ENCODE measurements at places on chromosomes 7 and 10. TPM values are rescaled to one million over a fixed set of nuclear protein-coding genes. Genes with fewer than 3 reads are reported as not detected.
A peak's percentile ranks its signal among the peaks of the same experiment; 100 is the strongest.

DNA sequence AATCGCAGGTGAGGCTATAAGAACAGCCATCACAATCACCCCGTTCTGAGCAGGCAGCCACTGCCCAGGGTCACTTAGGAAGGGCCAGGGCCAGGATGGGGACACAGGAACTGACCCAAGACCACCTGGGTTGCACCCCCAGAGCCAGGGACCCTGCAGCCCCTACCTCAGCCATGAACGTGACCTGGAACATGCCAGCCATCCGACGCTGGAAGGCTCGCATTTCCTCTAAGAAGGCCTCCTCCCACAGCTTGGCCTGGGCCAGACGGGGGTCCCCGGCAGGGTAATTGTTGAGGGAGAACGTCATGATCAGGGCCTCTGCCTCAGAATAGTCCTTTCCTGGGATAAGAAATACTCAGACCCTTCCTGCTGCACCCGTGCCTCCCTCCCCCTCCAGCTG is 5.0 kb downstream of the NPC1L1 start:
- no peak for DNase-seq

GRCh38 chr10:95906677-95907455 is 909 bp upstream of the CC2D2B start:
- DNase-seq: peak; percentile 18

- no peak for DNase-seq
Observed at GRCh38 chr10:72764151-72764550, 72.2 kb downstream of the MCU start.

GRCh38 chr7:42548816-42549611 is 312.0 kb upstream of the GLI3 start:
- DNase-seq: no peak

DNA sequence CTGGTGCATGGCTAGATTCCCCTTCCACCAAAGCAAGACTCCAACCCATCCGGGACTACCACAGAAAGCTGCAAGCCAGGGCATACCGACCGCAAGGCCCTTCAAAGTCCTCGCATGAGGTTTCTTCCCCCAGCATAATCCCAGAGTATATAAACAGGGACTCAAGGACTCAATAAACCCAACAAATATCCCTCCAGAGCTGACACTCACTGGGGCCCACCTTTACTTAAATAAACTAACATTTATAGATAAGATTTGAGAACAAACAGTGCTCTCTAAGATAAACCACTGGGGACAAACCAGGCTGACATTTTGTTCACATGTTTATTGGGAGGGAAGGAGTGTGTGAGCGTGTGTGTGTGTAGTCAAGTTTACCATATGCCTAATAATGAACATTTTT is 138.2 kb downstream of the ADAM12 start:
- no peak for DNase-seq

The RET gene
- not detected for total RNA-seq

DNA sequence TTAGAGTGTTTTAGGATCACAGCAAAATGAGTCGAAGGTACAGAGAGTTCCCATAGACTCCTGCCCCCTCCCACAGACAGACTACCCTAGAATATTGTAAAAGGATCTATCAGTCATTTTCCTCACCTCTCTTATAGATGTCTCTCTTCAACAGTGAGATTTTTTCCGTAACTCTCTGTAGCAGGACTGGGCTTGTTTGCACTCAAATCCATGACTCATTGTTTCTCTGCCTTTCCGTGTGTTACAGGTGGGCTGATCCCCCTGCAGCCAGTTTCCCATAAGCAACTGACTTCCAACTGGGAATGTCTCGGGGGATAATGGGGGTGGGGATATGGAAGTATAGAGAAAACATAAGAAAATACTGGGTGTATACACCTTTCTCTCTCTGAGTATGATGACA is 921.0 kb downstream of the GATA3 start:
- DNase-seq: no peak

DNA sequence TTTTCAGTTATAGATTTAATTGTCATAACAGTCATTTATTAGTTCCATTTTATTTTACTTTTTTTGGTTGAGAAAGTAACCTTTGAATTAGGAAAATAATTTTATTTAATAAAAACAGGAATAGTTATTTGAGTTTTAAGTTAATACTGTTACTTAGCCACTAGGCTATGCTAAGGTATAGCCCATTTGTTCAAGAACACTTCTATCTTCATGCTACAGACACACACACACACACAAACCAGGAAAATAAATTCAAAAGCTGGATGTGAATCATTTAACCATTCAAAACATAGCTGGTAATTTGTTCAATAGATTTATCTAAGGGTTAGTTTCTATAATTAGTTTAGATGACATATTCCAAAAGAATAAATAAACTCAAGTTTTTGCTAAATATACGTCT is 148.4 kb downstream of the RNF133 start:
- DNase-seq: no peak

DNA sequence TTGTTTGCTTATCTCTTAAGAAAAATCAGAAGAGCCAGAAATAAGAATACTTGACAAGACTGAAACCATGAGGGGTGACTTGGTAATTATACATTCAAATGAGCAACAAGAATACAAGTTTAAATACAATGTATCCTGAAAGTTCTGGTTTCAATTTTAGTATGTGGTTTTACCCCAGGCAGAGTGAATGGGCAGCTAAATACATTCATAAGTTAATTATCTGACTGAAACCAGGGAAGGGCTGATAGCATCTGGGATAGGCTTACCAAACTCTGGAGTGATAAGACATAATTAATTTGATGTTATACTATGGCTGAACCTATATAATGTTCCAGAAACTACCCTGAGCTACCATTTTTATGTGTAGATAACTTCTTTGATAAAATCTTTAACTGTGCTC is 252.2 kb upstream of the PLXNA4 start:
- no peak for DNase-seq

DNA sequence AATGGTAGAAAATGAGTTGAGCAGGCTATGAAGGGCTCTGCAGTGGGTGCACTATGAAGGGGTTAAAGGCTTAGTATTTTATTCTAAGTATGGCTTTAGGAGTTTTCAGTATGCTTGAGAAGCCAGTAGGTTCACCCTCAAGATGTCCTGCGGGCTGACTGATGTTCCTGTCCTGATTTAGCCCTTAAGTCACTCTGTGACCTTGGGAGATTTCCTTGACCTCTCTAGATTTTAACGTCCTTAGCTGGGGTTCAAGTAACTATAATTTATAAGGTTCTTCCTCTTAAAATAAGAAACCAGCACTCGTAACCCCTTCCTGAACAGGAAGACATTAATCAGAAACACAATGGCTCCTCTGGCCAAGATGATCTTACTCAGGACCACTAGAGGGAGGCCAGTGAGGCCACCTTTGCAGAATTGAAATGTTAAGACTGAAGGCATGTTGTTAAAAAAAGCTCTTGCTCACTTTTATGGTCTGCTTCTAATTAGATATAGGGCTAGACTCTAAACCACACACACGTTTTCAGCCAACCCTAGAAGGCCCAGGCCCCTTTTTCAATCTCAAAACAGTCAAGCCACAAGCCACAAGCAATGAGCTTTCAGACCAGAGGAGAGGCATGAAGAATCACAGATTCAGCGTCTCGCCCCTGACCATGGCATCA is 41.9 kb downstream of the CDK1 start:
- no peak for DNase-seq

GRCh38 chr10:84820120-84820519 is 491.7 kb downstream of the CCSER2 start:
- DNase-seq: peak; percentile 6

GRCh38 chr10:97798958-97799610 is 27.3 kb upstream of the SFRP5 start:
- DNase-seq: no peak

DNA sequence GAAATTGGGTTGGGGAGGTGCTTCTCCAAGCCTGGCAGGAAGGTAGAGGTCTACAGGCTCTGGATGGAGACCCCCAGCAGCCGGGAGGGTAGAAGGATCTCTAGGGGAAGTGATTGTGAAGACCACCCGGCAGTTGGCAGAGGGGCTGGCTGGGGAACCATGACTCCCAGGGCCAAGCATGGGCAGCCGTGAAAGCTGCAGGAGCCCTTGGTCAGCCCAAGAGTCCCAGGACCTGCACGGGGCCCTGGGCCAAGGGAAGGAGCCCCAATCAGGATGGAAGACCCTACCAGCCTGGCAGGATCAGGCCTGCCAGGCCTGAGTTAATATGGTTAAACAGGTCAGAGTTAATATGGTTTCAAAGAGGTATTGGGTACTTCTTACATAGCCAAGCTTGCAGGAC is 126.3 kb upstream of the NANOS1 start:
- DNase-seq: no peak

DNA sequence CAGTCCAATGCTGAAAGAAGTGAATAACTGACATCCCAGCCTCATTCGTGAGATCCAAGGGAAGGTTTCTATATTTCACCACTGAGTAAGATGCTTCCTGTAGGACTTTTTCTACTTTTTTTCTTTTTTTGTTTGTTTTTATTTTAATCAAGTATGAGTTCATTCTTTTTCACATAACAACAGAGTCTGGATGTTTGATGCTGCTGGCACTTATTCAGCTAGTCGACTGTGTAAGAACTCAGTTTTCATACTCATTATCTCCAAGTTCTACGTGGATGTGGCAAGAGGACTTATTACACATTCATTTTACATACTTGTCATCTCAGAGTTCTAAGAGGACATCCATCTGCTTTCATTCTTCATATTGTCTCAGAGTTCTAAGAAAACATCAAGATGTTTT is 86.9 kb downstream of the CPXM2 start:
- no peak for DNase-seq

The SH2D4B gene
- total RNA-seq: 0.24 TPM

DNA sequence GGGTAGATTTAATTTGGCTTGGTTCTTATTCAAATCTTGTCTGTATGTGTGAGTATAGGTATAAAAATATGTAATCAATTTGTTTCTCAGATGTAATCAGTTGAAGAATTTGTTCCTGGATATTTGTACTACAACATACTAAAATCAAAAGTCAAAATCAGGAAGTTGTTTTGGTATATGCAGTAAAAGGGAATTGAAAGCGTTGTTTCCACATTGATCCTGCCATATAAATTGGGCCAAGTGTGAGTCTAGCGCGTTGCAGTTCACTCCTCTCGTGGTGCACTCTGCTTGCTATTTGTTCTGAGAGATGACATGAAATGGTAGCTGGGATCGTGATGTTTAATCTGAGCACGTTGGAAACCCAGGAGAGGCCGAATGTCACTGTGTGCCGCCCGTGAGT is 55.9 kb downstream of the SHH start:
- DNase-seq: no peak

The ACHE gene
- 11.3 TPM for total RNA-seq

- no peak for DNase-seq
Observed at GRCh38 chr10:24887855-24888231, 64.6 kb downstream of the PRTFDC1 start.

- DNase-seq: no peak
Observed at GRCh38 chr10:78059906-78060702, 26.4 kb downstream of the RPS24 start.

The GJC3 gene
- not detected for total RNA-seq

The C7orf33 gene
- total RNA-seq: not detected

- DNase-seq: no peak
Observed at GRCh38 chr7:70972693-70973092, 159.3 kb upstream of the GALNT17 start.

The SKIDA1 gene
- total RNA-seq: 0.40 TPM

DNA sequence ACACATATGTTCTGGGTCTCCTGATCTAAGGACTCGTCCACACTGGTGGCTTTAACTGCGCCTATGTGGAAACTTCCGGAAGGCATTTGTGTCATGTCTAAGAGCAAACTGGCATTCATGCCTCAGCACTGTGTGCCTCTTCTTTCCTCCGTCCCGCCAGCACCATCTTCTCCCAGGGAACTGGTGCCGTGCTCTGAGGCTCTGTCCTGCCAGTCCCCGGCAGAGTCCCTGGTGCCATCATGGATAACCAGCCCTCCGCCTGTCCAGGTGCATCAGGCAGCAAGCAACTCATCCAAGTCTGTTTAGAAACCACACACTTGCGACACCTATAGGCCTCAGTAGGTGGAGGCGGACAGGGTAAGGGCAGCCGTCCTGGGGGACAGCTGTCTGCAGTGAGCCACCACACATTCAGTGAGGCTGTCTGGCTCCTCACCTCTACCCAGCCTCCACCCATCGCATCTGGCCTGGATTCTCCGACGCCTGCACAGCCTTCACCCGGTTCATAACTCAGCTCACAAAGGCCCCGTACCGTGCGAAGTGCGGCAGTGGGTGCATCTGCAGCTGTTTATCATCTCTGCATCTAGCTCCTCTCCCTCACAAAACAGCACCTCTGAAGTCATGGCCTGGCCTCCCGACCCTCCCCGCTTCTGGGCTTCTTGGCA is 162.7 kb downstream of the DIP2C start:
- no peak for DNase-seq

DNA sequence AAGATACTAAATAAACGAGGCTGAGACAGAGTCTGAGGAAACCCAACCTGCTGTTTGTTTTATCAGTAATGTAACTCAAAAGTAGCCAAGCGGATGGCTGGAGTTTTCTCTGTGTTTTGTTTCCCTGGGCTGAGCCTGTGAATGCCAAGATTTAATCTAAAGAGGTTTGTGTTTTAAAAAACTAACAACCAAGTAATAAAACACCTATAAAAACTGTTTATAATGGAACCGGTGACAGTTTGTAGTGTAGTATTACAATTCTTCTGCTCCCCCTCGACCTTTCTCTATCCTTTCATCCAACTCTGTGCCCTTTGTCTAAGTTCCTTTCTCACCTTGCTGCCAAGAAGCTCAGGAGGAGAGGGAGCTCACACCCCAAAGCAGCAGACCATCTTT is 2.6 kb upstream of the KAT6B start:
- DNase-seq: no peak

DNA sequence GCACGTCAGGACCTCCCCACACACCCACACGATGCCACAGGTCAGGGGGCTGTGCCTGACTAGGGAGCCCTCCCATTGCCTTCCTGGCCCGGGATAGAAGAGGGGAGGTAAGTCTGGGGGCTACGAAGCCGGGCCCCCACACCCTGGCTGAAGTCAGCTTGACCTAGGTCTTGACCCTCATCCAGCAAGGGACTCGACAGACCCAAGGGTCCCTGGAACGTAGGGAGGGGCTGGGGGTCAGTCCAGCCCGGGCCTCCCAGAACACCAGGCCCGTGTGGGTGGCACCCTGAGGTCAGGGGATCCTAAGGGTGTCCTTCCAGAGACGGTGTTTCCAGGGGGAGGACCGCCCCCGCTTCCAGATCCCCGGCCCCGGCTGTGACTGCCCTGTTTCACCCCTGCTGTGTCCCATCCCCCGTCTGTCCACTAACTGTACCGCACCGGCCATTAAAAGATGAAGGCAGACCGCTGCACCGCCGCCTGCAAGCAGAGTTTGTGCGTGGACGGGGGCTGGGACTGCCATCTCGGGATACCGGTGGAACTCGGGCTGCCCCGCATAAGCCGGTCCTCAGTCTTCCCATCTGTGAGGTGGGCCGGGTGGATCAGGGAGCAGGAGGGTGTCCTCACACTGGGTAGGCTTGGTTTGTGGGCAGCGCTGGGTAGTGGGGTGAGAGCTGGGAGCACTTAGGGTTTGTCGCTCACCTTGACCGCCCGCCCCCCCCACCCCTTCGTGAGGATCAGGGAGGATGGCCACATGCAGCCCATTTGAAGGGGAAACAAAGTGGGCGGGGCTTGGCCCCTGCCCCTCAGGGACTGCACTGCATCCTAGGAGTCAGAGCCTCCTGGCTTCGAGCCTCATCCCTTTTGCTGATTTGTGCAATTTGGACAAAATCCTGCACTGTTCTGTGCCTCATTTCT is 21.1 kb downstream of the SLC29A4 start:
- DNase-seq: no peak

DNA sequence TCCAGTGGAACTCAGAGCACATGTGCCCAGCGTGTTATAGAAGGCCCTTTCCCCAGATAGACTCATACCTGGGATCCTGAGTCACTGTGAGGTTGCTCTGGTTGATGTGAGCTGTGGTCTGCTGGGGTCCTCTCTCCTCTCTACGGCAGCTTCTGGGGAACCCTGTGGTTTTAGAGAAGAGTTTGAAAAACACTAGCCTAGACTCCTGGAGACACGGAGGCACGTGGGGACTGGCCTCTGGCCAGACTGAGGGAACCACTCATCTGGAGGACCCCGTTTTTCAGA is 10.3 kb downstream of the ZNF775 start:
- no peak for DNase-seq
